AG09319 (cell line): ENCODE measurements at places on chromosomes 11 and 22.

DNA sequence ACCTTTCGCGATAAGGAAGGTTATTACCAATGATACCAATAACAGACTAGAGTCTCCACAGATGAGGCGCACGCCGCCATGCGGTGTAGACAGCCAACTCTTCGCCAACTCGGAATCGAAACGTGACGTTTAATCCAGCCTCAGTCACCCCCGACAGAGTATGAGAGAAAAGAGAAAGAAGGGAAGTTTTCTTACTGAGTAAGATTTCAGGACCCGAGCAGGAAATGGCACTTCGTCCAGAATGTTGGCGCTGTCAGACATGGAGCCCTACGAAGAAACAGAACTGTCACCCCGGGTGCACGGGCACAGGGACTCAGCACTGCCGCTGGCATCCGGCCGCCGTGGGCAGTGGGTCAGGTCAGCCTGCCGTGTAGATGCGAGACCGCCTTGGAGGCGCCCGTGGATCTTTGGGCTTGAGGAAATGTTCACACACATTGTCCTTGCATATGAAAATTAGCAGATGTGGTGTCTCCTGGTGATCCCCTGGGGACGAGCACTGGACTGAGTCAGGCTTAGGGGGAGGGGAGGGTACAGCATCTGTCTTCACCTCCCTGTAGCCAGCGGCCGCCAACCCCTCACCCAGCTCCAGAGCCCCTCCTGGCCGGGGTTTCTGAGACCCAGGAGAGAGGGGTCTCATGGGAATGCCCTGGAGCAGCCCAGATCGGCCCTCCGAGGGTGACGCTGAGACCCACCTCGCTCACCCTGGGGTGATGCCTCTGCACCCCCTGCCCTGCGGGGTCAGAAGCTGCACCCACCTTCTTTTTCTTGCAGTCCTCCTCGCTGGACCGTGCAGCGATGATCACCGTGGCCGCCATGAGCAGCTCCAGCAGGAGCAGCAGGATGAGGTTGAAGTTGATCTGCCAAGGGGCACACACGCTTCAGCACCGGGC is 8.3 kb downstream of the MLC1 start:
- no peak for DNase-seq

DNA sequence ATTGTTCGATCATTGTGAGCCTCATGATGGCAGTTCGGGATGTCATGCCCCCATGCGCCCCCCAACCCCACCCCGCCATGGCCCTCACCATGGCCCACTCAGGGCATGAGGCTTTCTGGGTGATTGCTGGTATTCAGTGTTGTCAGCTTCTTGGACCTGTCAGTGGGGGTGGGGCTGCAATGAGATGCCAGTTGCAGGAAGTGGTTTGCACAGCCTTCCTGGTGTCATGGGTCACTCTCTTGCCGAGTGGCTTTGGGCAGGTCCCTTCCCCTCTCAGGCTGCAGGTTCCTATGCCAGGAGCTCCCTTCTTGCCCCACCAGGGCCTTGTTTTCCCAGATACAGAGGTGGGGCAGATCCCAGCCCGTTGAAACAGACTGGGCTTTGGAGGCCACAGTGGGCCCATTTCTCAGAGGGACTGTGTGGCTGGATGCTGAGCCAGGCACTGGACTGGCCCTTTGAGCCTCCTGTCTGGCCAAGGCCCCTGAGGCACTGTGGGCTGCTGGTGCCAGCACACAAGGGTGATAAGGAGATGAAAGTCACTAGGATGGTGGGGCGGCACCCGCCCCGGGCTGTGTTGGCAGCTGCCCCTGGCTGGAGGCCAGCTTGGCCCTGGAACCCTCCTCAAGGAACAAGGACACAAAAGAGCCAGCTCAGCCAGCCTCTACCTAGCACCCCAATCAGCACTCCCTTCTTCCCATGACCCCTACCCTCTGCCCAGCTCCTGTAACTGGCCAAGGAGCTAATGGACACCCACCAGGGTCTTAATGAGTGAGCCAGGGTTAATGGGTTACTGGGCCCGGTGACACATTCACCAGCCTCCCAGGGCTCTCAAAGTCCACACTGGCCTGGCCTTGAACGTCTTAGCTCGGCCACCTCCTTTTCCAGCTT is 1.5 kb upstream of the GGT1 start:
- no peak for DNase-seq

DNA sequence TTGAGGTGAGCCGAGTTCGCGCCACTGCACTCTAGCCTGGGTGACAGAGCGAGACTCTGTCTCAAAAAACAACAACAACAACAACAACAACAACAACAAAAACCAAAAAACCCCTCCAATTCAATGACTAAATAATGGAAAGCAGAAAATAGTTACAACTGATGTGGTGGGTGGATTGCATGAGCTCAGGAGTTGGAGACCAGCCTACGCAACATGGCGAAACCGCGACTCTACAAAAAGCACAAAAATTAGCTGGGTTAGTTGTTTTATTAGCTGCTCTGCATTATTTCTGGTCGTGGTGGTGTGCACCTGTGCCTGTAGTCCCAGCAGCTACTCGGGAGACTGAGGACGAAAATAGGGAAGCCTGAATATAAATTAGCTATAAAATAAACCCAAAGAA is 2.6 kb upstream of the PATL1 start:
- DNase-seq = no peak

DNA sequence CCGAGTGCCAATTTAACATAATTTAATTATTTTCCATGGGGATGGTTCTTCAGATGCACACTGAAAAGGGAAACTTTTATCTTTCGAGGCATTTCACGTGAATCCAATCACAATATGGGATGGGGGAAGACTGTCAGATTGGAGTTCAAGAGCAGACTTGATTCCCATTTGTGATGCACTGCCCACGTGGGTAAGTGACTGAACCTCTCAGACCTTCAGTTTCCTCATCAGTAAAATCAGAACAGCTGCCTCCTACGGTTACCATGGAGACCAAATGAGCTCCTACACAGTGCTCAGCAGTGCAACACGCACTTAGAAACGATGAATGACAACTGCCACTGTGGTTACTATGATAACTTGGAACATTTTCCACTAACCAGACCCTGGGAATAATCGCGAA is 21.7 kb downstream of the KIAA0930 start:
- DNase-seq = no peak

- DNase-seq = no peak
Measured at GRCh38 chr11:128884703-128885338, 6.3 kb upstream of the KCNJ5 start.

- no peak for DNase-seq
Measured at GRCh38 chr22:31367426-31367825, 21.3 kb upstream of the PATZ1 start.

DNA sequence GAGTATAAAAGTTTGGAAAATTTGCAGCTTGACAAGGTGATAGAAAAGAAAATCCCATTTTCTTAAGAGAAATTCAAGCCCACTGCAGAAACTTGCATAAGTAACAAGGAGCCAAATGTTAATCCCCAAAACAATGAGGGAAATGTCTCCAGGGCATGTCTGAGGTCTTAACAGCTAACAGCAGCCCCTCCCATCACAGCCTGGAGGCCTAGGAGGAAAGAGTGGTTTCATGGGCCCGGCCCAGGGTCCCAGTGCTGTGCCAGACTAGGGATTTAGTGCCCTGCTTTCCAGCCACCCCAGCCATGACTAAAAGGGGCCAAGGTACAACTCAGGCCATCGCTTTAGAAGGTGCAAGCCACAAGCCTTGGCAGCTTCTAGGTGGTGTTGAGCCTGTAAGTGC is 123.7 kb upstream of the TRPC6 start:
- no peak for DNase-seq

- DNase-seq = peak; percentile 62
Measured at GRCh38 chr11:66835768-66836405, 7.4 kb upstream of the RCE1 start.

- DNase-seq = no peak
Measured at GRCh38 chr11:25943777-25944661, 387.9 kb upstream of the ANO3 start.

- no peak for DNase-seq
Measured at GRCh38 chr22:30453731-30454510, 17.9 kb downstream of the SEC14L3 start.

- DNase-seq = peak; percentile 73
Measured at GRCh38 chr11:19079643-19080440, 19.3 kb upstream of the MRGPRX2 start.

DNA sequence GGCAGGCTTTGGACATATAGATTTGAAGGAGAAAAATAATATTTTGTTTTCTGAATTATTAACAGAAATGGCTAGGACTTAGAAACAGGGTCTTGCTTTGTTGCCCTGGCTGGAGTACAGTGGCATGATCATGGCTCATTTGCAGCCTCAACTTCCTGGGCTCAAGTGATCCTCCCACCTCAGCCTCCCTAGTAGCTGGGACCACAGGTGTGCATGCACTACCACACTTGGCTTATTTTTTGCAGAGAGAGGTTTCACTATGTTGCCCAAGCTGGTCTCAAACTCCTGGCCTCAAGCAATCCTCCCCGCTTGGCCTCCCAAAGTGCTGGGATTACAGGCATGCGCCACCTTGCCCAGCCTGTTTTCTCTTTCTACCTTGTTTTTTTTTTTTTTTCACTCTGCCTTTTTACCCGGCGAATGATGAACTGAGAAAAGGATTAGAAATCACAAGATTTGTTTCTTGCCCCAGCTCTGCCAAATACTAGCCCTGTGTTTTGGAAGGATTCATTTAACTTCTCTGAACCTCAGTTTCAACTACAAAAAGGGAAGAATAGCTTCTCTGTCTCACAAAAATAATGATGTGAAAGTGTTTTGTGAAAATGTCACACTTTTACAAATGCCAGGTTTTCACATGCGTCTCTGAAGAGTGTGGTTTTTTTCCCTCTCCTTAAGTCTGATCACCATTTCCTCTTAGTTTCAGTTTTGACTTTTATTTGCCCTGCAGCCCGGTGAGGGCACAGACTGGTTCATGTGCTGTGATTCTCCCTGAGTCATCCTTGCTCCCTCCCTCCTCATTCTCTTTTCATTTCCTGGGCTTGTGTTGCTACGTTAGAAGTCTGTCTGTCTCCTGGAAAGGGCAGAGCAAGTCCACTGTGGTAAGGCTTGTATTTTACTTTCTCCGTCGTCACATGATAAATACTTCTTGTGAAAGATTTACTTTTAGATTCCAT is 67.7 kb downstream of the BCL2L13 start:
- peak; percentile 83 for DNase-seq

DNA sequence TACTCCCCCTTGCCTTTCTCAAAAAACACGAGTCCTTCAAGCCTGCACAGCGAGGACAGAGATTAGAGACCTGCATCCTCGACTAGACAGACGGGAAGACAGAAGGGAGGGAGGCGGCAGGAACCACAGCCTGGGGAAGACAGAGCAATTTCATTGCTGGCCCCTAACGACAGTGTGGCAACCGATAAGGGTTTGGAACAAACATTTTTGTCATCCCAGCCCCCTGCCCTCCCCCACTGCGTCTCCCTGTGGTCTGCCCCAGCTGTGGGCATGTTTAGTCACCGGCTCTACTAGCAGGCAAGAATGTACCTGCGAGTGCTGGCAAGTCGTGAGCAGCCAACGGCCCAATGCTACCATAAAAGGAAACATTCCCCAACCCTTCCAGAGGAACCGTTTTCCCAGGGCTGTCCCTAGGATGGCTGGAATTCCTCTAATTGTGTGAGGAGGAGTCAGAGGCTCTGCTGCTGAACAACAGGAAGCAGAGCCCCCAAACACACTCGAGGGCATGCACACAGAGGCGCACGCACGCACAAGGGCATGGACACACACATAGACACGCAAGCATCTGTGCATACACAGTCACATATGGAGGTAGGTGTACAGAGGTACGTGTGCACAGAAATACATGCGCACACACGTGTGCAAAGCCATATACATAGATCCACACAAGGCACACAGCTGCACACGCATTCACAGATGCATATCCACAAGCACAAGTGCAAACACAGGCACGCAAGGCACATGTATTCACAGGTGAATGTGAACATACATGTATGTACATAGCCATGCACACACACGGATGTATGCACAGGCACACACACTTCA is 58.3 kb downstream of the MYH9 start:
- peak; percentile 79 for DNase-seq

GRCh38 chr11:61854966-61855714 is 27.0 kb downstream of the FADS2 start:
- no peak for DNase-seq

DNA sequence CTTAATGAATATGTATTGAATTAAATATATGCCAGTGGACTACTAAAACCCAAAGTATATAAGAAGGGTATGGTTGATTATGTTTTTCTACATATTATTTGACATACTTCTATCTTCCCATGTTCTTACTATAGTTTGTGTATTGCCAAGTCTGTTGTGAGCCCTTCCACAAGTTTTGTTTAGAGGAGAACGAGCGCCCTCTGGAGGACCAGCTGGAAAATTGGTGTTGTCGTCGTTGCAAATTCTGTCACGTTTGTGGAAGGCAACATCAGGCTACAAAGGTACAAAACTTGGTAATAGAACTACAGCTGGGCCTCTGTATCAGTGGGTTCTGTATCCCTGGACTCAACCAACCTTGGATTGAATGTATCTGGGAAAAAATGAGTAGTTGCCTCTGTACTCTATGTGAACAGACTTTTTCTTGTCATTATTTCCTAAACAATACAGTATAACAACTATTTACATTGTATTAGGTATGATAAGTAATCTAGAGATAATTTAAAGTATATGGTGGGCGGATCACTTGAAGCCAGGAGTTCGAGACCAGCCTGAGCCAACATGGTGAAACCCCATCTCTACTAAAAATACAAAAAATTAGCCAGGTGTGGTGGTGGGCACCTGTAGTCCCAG is 38.7 kb upstream of the TTC36 start:
- peak; percentile 56 for DNase-seq

DNA sequence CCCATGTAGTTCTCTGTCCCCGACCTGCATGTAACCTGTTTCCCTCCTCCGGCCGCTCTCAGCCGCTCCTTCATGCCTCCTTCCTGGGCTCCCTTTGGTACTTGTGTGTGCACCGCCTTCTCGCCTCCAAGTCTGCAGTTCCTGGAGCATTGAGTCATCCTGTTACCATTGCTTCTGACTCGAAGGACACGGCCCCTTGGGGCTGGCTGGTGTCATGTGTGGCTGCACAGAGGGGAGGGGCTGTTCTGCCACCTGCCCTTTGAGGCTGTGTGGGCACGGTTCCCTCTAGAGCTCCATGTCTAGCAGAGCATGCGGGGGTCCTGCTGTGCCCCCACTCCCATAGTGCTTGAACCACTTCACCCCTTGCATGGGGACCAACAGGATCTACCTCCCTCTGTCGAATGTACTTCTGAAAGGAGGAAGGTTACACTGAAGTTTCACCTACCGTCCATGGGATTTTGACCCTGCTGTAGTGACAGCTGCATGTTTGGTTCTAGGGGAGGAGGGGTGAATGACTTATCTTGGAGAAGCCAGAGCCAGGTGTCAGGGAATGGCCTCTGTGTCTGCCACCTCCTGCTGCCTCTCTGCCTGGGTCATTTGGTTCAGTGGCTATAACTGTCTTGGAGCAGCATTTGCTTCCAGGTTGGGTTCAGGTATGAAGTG is 39.6 kb downstream of the BCR start:
- no peak for DNase-seq
